NCI-H187 (cell line): ENCODE measurements at places on chromosomes 4 and X.
A peak's percentile ranks its signal among the peaks of the same experiment; 100 is the strongest.

GRCh38 chr4:26093551-26093950, 179.5 kb downstream of the SMIM20 start:
- DNase-seq = no peak

DNA sequence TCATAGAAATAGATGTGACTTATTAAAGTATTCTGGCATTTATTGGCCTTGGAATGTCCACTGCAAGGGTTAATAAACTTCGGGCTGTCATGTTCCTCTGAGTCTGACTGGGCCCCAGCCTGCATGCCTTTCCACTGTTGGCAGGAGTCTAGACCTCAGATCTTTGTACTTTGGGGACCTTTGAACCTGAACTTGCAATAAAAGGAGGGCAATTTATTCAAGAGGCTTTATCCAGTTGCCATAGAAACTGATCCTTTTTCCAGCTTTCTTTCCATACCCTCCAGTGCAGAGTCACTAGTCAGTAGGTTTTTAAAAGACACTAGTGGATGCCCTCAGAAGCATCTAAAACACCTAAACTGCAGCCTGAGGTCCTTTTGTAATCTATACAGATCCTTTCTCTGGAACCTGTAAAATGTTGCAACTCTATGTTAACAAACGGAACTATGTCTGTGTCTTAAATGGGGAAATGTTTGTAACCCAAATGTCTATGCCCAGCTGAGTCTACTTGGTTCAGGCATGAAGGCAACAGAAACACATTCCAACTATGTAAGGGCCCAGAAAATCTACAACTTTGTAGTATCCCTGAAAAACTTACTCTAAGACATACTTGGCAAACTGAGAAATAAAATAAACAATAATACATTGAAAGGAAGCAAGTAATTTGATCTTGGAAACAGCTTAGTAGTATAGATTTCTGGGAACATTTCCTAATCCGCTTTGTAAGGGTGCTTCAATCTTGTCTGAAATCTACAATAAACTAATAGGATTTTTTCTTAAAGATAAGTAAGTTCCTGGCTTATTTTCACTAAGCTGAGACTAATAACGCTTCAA, 41.5 kb downstream of the SOWAHB start:
- no peak for DNase-seq

- no peak for DNase-seq
Measured at GRCh38 chr4:1711055-1711570, 1.0 kb downstream of the SLBP start.

- no peak for DNase-seq
Measured at GRCh38 chr4:137253949-137254348, 278.3 kb downstream of the PCDH18 start.

DNA sequence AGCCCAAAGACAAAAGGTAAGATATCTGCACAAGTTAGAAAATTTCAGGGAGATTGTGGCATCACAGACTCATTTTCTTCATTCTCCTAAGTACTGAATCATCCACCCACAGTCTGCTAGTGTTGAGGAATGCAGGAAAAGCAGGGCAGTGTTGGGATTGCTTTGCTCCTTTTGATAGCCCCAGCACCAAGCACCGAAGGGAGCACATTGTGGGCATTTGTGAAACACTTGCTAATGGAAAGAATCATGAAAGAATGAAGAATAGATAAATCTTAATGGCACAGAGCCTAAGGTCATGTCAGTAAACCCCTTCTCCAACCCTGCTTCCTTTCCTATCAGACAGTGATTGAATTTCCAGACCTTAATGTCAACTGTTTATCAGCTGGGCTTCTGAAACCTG, 103.1 kb upstream of the GPRIN3 start:
- no peak for DNase-seq

- no peak for DNase-seq
Measured at GRCh38 chr4:156946516-156947424, 24.8 kb downstream of the PDGFC start.

- DNase-seq = no peak
Measured at GRCh38 chr4:128451270-128451905, 163.8 kb upstream of the PGRMC2 start.

- DNase-seq = peak; percentile 5
Measured at GRCh38 chr4:145709336-145709735, 29.4 kb downstream of the C4orf51 start.

DNA sequence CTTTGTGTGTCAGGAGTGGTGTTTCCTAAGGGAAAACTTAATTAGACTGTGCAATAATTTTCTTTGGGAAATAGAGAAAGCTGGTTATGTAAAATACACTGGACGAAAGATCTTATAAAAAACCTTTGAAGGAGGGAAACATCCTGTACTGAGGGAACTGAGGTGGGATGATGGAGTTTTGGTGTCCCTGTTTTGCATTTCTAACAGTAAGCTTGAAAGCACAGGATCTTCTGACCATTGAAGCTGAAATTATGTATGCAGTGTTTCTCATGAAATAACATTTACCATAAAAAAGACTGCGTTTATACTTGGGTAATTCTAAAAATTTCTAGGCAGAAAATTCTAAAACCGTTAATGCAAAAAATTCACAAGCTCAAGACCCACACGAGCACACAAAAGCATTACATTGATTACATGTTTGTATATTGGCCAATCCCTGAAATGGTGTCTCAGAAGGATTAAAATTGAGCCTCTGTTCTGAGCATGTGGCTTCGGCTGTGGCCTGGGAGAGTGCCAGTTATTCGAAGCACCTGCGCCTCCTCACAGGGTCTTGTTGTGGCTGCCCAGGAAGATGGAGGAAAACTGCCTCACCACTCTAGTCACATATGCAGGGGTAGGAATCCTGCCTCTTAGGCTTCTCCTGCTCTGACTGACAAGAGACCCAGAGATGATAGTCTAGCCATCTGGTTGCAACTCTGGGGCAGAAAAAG, 49.5 kb downstream of the JADE3 start:
- DNase-seq = no peak

GRCh38 chr4:79325864-79326328, at the start of gene NAA11:
NAA11 (minus strand) TSS chr4:79326061; CDS start chr4:79325877, 184 bp downstream.
- no peak for DNase-seq

- no peak for DNase-seq
Measured at GRCh38 chr4:163243297-163243981, 76.7 kb upstream of the NAF1 start.

- no peak for DNase-seq
Measured at GRCh38 chr4:140930011-140930410, 173.8 kb upstream of the TBC1D9 start.

DNA sequence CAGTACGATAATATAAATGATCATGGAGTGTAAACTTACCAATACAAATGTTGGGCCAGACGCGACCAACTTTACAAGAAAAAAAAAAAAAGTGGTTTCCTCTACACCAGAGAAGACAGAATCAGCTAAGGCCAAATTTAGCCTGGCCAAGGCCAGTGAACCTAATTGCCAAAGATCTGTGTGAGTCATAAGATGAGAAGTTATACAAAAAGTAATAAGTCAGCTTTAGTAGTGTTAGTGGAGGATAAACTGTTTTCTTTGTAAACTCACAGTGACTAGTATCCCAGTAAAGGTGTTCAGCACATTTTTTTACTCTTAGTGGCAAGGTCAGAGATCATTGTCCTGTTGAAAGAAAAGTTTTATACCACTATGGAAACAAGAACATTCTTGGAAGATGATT, 531.4 kb upstream of the TECRL start:
- no peak for DNase-seq

- DNase-seq = no peak
Measured at GRCh38 chrX:3548765-3549391, 164.6 kb downstream of the PRKX start.

GRCh38 chr4:153034681-153035080, 98.6 kb downstream of the FHDC1 start:
- no peak for DNase-seq

GRCh38 chr4:141210168-141210567, 10.5 kb upstream of the ZNF330 start:
- no peak for DNase-seq

GRCh38 chr4:3310301-3311094, 17.7 kb downstream of the RGS12 start:
- DNase-seq = no peak

- DNase-seq = no peak
Measured at GRCh38 chr4:7650606-7651385, 216.1 kb upstream of the PSAPL1 start.

DNA sequence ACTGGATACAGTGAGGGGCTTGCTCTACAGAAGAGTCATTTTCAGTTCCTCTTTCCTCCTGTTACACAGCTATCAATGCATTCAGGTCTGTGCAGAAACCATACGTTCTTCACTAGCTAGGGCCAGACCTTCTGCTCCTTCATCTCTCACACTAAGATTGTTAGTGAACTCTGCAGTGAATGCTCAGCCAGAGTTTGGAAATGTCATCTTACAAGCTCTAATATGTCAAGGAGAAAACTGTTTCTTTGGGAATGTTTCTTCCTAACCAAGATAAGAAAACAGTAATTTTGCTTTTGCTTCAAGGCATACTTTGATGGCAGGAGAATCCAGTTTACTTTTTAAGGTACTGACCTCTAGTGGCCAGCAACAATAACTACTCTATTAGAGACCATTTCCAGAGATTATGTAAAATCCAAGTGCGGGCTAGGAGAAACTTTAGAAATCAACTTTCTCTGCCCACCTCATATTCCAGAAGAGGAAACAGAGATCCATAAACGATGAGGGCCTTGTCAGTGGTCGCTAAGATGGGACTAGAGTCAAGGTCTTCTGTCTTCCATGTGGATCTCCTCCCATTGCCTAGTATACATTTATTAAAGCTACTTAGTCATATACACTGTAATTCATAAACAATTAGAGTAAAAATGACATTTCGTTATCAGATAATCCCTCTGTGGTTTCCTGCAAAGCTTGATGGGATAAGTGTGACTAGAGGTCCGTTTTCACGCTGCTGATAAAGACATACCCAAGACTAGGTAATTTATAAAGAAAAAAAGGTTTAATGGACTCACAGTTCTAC, 12.1 kb upstream of the CC2D2A start:
- no peak for DNase-seq

DNA sequence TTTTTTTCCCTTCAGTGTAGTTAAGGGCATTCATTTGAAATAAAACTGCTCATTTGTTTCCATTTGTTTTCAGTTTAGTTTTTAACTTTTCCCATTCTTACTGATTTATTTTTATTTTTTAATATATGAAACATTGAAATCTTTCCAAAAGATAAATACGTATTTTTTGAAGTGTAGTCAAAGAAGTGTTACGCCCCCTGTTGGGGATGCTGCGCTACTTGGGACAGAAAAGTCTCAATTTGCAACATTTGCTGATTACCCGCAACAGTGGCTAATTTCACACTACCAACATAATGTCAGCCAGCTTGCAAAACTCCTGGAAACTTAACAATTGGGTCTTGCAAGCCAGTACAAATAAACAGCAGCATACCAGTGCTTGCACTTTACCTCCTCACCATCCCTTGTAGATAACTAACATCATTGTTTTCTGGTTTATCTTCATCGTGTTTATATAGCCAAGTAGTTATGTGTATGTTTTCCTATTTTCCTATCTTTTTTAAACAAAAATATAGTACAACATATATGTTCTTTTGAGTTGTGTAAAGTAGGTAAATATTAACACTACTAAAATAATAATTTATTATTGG, 158.6 kb downstream of the STPG2 start:
- DNase-seq = no peak

GRCh38 chr4:7109169-7109568, 41.3 kb upstream of the GRPEL1 start:
- no peak for DNase-seq

GRCh38 chr4:94371290-94371689, 28.7 kb upstream of the HPGDS start:
- no peak for DNase-seq

- DNase-seq = no peak
Measured at GRCh38 chr4:48792348-48793006, 12.4 kb upstream of the FRYL start.

DNA sequence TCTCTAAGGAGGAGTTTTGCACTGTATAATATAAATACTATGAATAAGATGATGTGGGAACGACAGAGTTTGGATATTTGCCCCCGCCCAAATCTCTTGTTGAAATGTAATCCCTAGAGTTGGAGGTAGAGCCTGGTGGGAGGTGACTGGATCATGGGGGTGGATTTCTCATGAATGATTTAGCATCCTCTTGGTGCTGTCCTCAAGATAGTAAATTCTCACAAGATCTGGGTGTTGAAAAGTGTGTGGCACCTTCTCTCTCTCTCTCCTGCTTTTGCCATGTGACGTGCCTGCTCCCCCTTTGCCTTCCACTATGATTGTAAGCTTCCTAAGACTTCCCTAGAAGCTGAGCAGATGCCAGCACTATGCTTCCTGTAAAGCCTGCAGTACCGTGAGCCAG, 241.6 kb upstream of the ETNPPL start:
- no peak for DNase-seq

- no peak for DNase-seq
Measured at GRCh38 chr4:150581056-150581605, 820 bp upstream of the MAB21L2 start.

- DNase-seq = no peak
Measured at GRCh38 chrX:78643874-78644273, 15.3 kb downstream of the RTL3 start.

DNA sequence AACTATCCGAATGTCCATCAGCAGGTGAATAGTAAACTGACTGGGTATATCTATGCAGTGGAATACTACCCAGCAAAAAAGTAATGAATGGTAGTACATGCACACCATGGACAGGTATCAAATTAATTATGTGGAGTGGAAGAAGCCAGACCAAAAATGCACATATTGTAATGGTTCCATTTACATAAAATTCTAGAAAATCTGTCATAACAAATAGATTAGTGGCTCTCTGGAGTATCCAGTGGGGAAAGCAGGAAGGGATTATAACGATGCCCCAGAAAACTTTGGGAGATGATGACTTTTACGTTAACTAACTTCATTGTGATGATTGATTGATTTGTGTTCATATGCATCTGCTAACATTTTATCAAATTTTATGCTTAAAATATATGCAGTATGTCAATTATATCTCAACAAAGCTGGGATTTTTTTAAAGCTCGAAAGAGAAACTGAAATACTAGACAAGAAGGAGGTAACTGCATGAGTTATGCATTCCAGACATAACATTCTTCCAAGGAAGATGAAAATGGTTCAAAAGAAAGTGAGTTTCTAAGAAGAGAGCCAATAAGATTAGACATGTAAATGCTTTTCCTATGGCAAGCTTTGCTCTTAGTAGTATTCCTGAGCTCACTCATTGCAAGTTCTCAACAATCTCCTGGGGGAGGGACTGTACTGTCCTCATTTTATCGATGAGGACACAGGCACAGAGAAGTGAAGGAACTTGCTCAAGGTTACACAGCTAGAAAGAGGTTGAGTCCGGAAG, 58.6 kb upstream of the MSX1 start:
- DNase-seq = no peak
